Bone marrow (tissue), 2 donors: ENCODE measurements at places on chromosomes 6 and 20.

GRCh38 chr6:35370785-35371493 is 28.6 kb downstream of the PPARD start:
- peak; percentile 31 for DNase-seq

GRCh38 chr6:136983687-136984086 is 61.1 kb downstream of the IL20RA start:
- no peak for DNase-seq

- no peak for DNase-seq
Observed at GRCh38 chr20:32451340-32451681, 93.2 kb downstream of the ASXL1 start.

DNA sequence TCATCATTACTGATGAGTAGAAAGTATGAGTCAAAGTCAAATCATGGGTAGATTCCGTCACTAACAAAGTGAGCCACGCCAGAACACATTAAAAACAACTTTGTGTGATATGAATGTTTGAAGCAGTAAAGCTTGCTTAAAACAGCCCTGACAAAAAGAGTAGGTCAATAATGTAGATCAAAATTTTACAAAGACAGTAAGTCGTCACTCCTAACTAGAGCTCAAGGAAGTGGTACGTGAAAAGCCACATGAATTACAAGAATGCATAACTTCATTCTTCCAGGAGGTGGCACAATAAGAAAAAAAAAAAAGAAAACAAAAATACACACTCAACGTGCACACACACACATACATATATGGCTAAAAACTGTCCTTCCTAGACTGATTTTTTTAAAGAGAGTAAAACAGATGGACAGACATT is 69.9 kb downstream of the HACE1 start:
- DNase-seq = peak; percentile 14

- no peak for DNase-seq
Observed at GRCh38 chr6:83592770-83593394, 80.5 kb downstream of the PRSS35 start.

GRCh38 chr6:146851837-146852236 is 253.1 kb downstream of the ADGB start:
- DNase-seq = no peak

- no peak for DNase-seq
Observed at GRCh38 chr20:13028673-13029072, 19.9 kb downstream of the SPTLC3 start.

DNA sequence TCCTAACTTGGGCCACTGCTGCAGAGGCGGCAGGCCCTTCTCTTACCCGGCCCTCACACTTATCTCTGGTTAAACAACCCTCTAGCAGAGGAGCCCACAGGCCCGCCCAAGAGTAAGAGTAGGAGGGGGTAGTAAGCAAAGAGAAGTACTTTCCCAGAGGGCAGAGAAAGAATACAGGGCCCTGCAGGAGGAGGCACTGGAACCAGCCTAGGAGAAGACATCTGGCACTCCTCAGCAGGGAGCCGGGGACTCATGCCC is 10.1 kb downstream of the MTCH1 start:
- DNase-seq = no peak

DNA sequence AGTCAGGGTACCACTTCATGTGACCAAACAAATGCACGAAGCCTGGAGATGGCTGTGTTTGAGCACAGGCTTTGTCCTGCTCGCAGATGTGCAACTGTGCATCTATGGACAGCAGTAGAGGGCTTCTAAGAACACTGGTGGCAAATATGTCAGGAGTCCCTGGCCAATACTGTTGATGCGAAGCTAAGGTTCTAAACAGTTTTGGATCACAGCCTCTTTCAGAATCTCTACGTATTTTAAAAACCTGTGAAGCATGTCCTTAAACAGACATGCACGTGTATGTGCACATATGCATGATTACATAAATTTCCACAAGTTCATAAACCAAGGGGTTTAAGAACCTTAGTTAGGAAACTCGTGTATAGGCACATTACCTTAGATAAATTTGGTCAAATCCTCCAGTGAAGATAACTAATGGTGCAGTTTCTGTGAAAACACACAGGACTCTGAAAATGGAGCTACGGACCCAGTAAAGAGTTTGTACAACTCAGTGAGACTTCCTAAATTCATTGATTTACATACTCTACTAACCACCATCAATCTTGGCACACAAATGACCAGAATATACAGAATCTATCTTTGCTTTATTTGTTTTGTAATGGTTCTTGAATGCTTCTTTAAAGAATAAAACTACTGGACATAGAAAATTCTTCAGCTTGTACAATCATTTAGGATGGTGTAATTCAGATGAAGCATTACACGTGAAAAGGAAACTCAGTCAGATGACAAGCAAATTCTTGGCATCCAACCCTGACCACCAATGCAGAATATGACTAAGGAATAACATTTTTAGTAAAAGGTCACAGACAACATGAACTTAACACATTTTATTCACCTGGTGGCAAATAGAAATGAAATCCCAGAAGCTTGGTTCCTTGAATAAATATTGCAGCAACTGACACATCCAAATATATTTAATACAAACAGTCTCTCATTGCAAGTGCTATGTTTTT is 27.4 kb downstream of the KCNQ5 start:
- DNase-seq = no peak

- no peak for DNase-seq
Observed at GRCh38 chr6:109447878-109448555, 7.5 kb downstream of the SMPD2 start.

DNA sequence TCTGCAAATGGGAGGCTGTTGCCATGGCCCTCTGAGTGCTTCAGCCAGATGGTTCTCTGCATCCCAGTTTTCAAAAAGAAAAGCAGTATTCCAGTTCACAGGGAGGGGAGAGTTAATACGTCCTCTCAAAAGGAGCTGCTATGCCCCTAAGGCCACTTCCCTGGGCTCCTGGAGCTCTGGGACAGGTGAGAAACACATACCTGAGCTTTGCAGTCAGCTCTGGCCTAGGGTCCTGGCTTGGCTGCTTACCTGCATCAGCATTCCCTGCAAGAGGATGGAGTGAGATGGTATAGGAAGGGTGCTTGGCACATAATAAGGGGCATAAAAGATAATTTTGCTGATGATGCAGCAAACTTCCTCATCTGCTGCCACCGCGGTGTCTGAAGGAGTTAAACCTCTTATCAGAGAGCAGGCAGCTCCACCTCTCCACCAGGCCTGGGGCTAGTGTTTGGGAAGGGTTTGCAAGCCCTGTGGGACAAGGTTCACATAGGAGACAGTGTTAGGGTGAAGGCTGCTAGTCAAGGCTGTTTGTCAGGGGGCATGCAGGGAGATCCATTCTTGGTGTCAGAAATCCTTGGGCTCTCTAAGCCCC is 62.7 kb downstream of the SLC24A3 start:
- no peak for DNase-seq

DNA sequence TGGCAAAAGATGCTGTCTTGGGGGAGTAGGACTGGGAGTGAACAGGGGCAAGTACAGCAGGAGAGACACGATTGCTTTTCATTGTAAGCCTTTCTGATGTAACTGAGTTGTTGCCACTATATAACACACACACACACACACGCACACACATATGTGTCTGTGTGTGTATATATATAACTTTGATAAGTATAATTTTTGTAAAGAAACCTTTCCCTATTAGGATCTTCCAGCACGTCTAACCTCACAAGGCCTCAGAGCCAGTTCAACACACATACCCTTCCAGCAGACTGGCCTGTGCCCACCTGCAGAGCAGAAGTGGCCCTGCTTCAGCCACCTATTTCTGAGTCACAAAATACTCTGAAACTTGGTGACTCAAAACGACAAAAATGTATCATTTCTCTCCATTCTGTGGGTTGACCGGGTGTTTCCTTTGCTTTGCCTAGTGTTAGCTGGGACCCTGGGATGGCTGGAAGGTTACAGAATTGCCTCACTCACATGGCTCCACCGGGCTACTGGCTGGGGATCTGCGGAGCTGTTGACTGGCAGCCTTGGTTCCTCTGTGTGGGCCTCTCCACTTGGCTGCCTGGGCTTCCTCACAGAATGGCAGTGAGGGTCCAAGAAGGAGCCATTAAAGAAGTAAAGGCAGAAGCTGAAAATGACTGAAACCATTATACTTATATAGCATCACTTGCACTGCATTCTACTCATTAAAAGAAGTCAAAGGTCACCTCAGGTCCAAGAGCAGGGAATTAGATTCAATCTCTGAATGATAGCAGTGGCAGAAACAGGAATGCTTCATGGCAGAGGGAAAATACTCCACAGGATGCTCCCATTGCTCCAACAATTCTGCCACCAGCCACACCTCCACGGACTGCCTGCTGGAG is 126.4 kb downstream of the BANF2 start:
- DNase-seq = no peak

DNA sequence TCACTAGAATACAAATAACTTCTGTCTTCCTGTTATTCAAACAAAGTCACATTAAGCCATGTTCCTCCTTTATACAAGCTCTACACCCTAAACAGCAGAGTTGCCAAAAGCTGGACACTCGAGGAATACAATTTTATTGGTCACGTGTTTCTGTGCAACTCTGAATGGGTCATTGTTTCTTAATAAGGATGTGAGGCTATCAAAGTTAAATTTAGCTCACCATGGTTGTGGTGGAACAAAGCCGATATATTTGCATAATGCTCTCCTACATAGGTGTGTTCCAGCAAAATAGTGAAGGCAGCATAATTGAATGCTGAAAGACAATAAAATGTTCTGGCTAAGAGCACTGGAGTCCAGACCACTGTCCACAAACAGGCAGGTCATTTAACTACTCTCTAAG is 36.9 kb upstream of the CD2AP start:
- DNase-seq = no peak

DNA sequence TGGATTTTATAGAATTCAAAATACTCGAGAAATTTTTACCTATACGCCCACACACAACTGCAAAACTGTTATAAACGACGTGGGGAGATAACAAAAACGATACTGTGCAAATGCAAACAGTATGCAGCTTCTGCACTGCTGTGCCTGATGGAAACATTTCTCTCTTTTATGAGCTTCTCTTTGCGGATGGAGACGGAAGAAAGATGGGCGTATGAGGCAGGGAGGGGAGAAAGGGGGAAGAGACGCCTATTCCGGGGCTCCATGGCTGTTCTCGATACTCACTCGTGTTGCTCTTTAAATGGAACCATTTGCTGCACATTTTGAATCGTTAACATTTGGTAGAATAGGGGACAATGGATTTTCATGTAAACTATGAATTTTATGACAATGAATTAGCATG is 69.1 kb upstream of the EXOC2 start:
- no peak for DNase-seq

- no peak for DNase-seq
Observed at GRCh38 chr6:121485359-121485811, 49.9 kb downstream of the GJA1 start.

- DNase-seq = no peak
Observed at GRCh38 chr6:145051661-145052060, 683.7 kb downstream of the EPM2A start.

DNA sequence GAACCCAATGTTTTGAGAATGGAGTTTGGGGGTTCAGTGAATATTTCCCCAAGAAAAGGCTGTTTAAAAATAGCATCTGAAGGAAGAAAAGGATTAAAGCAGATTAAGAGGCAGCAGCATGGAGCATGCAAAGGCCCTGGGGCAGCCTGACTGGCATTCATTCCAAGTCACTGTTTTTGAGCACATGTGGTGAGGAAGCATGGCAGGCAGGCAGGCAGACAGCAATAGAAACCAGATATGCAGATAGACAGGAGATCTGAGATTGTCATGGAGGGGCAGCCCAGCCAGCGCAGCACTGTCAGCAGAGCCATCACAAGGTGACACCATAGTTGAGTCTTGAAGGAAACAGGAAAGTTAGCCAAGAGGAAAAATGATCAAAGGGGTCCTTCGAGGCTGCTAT is 37.8 kb downstream of the SIRPA start:
- DNase-seq = no peak

GRCh38 chr20:6108330-6108729 is 14.5 kb downstream of the FERMT1 start:
- no peak for DNase-seq

DNA sequence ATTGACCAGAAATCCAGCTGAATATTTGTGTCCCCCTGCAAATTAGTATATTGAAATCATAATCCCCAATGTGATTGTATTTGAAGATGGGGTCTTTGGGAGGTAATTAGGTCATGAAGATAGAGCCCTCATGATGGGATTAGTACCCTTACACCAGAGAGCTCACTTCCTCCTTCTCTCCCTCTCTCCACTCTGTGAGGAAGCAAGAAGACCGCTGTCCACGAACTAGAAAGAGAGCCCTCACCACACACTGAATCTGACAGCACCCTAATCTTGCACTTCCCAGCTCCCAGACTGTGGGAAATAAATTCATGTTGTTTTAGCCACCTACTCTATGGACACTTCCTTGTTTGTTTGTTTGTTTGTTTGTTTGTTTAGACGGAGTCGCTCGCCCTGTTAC is 11.9 kb upstream of the PLAGL1 start:
- no peak for DNase-seq

GRCh38 chr20:41182296-41183212 is 45.2 kb downstream of the PLCG1 start:
- no peak for DNase-seq

DNA sequence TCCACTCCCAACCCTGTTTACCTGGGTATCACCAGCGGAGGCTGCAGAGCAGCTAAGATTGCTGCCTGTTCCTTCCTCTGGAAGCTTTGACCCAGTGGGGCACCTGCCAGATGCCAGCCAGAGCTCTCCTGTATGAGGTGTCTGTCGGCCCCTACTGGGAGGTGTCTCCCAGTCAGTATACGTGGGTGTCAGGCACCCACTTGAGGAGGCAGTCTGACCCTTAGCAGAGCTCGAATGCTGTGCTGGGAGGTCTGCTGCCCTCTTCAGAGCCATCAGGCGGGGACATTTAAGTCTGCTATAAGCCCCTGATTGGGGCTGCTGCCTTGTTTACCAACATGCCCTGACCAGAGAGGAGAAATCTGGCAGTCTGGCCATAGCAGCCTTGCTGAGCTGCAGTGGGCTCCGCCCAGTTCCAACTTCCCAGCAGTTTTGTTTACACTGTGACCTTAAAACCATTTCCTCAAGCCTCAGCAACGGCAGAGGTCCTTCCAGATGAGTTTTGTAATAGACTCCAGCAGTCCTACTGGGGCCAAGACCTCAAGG is 2.8 kb downstream of the RAET1E start:
- DNase-seq = no peak

DNA sequence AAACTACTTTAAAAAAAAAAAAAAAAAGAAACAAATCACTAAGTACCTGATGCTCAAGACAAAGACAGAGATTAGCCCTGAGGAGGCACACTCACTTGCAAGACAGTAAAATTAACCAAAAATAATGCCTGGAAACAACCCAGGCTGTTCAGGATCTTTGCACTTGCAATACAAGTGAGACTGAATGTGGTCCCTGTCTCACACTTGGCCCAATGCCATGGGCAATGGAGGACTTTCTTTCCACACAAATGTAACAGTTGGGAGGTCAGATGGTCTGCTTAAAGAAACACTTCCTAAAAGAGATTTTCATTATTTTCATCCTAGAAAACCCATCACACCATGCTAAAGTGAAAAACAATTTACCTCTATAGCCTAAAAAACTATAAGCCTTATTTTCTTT is 16.2 kb downstream of the STAU1 start:
- no peak for DNase-seq

DNA sequence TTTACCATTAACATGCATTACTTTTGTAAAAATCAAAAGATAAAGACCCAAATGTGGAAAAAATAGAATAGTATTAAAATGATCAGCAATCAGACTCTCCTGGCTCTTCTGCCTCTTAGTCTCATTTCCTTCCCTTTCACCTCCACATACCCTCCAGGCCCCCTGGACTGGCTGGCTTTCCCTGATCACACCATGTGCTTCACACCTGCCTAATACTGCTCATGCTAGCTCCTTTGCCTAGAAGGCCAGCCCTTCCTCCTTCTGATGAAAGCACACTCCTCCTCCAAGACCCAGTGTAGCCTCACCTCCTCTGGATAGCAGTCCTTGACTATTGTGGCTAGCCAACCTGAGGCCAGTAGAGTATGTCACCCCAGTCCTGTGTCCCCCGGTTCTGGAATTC is 182.0 kb upstream of the HEY2 start:
- DNase-seq = no peak
